Activated T-cell treated with anti-CD3 and anti-CD28 coated beads, Interleukin-2, amount 50 U/mL, for 72 hours (primary cell): ENCODE measurements at places on chromosomes 2 and 18. TPM values are rescaled to one million over a fixed set of nuclear protein-coding genes. Genes with fewer than 3 reads are reported as not detected.

The ACAA2 gene
- 79.0 TPM for total RNA-seq

The TFPI gene
- 0.19 TPM for total RNA-seq

The NEU2 gene
- not detected for total RNA-seq

The C2orf80 gene
- total RNA-seq: not detected

The PIEZO2 gene
- not detected for total RNA-seq

The ZNF385B gene
- total RNA-seq: not detected

The SUMO1 gene
- 100 TPM for total RNA-seq

The YPEL5 gene
- 93.3 TPM for total RNA-seq

The COL4A4 gene
- total RNA-seq: 0.16 TPM

The LYPD6B gene
- not detected for total RNA-seq

The CD28 gene
- 206 TPM for total RNA-seq

The ASIC4 gene
- 0.30 TPM for total RNA-seq

The TGFBRAP1 gene
- total RNA-seq: 21.5 TPM

The ABCG5 gene
- total RNA-seq: not detected

The SCTR gene
- not detected for total RNA-seq

The CAPN13 gene
- not detected for total RNA-seq

The DSG4 gene
- total RNA-seq: not detected

The KCNG2 gene
- not detected for total RNA-seq

The HK2 gene
- total RNA-seq: 31.2 TPM

The ITGB6 gene
- total RNA-seq: not detected

The DNAJC5G gene
- not detected for total RNA-seq

The COL3A1 gene
- 0.12 TPM for total RNA-seq

The OSR1 gene
- total RNA-seq: not detected

The CRYGD gene
- not detected for total RNA-seq

The VAMP8 gene
- total RNA-seq: 85.0 TPM

The LRP1B gene
- total RNA-seq: not detected
